ENCODE measurements at places on chromosomes 7 and 10.
A peak's percentile ranks its signal among the peaks of the same experiment; 100 is the strongest.

DNA sequence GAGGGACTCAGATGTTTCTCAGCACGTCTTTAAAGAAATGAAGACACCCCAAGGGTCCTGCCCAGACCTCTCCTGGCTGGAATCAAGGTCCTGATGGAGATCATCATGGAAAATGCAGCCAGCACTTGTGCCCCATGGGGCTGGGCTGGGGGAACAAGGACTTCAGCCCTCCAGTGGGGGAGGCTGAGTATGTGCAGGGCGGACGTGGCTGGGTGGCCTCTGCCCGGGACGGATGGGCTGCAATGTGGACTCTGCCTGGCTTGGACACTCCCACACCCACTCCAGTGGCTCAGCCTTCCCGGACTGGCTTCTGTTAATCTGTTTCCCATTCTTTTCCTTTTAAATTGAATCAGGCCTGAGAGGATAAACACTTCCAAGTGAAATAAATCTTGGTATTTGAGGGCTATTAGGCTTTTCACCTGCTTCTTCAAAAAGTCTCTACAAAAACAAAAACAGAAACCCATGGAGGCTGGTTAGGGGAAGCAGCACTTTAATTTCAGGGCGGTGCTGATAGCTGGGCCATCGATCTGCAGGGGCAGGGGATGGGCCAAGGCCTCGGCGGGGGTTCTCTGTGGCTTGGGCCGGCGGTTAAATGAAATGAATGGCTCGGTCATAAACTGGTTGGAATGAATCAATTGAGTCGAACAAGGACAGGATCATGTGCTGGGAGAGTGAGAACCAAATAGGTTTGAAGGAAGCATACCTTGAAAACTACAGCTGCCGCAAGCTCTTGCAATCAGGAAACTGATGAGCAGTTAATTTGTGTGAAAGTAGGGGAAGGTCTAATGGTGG is 51.4 kb downstream of the ADARB2 start:
- no peak for DNase-seq

- DNase-seq, result no peak
These were observed 19.2 kb downstream of the ELFN1 start for GRCh38 chr7:1689311-1689710.

DNA sequence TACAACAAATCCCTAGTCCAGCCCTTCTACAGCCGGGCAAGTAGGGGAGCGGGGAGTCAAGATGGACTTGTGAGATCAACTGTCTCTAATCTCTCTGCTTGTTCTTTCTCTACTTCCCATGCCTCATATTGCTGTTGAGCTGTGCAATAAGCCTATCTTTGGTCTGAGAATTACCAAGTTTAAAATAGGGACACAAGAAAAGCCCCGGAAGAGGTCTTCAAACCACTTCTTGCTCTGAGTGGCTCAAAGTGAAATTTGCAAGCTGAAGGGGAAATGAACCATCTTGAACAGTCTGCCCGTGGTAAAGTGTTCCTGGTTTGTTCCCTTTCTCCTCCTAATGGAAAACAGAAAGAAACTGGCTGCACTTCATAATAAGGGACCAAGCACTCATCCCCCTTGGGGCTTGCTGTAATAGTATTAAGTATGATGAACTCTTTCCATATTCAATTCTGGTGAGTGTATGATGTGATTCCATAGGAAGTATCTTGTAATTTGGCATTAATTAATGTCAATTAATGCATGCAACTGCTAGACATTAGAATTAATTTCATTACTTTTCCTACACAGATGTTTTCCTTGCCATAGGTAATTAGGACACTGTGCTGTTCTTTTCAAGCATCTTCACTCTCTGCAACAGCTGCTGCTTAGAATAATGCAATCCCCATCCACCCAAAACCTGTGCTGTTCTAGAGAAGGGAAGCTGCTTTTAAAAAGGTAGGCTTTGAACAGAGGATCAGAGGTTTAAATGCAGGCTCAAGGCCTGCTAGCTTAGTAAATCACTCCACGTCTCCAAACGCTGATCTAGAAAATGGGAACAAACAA is 449.6 kb downstream of the SORCS1 start:
- DNase-seq, result peak; percentile 21

DNA sequence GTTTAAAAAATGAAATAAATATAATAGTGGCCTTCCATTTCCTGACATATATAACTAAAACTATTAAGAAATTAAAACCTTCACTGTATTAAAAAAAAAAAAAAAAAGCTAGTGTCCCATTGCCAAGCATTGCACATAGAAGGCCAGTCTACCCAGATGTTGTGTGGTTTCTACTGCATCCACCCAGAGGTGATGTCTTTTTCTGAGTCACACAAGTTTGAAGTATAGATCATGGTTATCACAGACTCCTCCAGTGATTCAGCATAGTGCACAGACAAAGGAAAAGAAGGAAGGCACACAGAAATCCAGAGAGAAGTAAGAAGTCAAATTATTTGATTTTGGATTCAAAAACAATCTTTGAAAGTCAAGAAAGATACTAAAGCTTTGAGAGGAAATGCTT is 429.0 kb downstream of the ETV1 start:
- no peak for DNase-seq

DNA sequence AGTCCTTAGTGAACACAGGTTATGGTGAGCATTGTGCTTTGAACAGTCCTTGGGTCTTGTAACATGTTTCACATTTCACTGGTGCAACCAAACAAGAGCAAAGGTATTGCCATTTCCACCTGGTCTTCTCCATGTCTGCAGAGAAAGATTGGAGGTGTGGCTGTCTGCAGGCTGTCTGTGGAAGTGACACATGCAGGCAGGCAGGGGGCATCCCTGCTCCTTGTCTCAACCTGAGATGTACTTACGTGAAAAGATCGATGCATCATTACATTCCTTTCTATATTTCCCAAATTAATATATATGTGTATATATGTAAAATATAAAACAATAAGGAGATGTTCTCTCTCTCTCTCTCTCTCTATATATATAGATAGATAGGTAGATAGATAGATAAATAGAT is 54.3 kb downstream of the LRRC18 start:
- DNase-seq, result peak; percentile 59
